ENCODE measurements at places on chromosomes 6 and 20.

GRCh38 chr6:13404228-13404891, 76.0 kb upstream of the TBC1D7 start:
- no peak for DNase-seq

GRCh38 chr6:7311176-7311575, 1.8 kb downstream of the SSR1 start:
- no peak for DNase-seq

DNA sequence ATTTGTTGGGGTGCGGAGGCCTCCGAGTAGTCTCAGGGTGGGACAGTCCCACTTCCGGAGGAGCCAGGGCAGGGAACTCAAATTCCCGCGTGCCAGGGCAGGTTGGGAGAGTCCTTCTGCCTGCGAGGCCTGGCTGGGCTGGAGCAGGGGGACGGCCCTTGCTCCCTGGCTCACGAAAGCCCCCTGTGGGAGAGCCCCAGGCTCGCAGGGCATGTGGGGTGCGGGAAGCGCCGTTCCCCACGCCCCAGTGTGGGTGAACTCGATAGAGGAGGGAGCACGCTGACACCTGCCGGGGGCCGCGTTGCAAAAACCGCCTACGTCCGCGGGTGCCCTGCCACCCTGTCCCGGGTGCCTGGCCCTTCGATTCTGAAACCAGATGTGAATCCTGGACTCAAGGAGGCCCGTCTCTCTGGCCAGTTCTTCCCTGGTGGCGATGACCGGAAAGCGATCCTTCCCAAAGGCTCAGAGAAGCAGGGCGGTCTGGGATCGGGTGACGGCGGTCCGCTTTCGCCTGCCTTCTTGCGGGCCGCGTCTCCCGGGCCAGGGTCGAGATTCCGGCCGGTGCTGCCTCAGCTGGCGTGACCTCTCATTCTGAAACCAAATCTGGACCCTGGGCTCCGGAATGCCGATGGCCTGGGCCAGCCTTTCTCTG, 1846.5 kb upstream of the DEFB115 start:
- DNase-seq = no peak

GRCh38 chr6:35602133-35602946, 86.4 kb downstream of the FKBP5 start:
- DNase-seq = no peak

DNA sequence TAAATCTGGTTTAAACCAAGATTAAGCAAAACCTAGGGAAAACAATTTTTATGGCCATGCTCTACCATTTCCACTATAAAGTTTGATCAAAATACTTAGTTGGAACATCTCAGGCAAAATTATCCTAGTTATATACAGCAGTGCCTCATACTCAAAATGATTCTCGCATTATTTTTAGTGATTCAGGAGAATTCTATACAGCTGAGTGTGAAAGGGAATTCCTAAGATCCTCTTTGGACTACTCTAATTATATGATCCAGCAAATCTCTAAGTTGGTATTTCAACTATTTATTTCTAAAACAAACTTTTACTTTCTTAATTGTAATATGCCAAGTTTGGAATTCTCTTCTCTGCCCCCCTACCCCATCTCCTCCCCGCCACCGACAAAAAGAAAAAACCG, 8.6 kb downstream of the DTNBP1 start:
- no peak for DNase-seq

DNA sequence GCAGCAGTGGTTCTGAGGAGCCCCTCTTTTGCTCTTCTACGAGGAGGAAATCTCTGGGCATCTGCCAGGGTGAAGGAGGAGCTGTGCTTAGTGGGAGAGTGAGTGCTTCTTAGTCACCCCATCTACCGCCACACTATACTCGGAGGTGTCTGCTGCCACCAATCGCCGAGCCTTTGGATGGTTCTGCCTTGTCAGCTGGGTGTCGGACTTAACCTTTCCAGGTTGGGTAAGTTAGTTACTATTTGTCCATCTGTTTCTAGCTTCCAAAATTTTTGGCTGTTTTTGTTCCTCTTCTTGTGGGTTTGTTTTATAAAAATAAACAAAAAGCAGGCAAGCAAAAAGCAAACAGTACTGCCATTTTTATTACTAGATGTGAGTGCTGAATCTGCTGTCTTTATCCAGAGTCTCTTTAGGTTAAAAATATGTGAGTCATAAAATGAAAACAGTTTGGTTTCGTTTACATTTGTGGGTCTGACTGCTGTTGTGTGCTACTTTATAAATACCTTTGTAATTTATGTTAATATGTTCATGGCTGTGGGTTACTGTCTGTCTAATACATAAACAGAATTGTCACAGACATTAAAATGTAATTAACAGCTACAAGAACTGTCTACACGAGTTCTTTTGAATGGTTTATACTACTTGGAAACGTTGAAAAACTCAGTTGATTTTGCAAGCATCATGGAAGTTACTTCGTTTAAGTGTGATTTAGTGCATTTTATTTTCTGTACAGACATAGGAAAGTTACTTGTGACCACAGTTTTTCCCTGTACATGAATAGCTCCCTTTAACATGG, 89.2 kb downstream of the ARID1B start:
- DNase-seq = peak; percentile 55

Measured in head of caudate nucleus (tissue), 42 donors.